ENCODE measurements at places on chromosomes 2 and 18.

DNA sequence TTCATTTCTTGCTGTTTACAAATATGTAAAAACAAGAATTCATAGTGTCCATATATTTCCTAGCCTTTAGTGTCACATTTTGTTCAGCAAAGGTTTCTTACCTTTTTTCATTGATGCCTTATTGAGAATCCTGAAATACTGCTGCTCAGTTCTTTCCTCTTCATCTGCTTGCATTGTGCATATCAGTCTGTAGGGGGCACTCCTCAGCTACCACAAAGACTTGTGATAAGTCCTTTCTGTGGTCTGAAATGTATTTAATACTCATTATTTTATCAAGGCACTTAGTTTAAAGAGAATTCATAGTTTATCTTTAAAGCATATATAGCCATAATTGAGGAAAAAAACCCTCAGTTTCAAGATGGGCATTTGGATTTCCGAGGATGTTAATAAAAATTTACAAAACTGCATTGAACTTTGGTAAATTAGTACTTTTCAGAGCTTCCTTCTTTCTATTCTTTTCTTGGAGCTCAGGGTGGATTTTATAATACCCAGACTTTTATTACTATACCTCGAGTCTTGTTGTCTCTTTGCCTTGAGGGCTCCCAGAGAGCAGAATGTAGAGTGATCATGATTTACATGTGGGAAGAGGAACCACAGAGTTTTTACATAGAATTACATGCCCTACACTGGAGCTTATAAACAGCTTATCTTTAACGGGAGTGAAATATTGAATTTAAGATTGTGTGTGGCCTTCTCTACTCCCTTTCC lies 570.1 kb downstream of the PLCL1 start:
- DNase-seq, result peak; percentile 20

GRCh38 chr2:152440049-152440448 lies 105.1 kb downstream of the FMNL2 start:
- DNase-seq, result no peak

- DNase-seq, result peak; percentile 71
Measured at GRCh38 chr2:46329803-46330775, 32.9 kb downstream of the EPAS1 start.

DNA sequence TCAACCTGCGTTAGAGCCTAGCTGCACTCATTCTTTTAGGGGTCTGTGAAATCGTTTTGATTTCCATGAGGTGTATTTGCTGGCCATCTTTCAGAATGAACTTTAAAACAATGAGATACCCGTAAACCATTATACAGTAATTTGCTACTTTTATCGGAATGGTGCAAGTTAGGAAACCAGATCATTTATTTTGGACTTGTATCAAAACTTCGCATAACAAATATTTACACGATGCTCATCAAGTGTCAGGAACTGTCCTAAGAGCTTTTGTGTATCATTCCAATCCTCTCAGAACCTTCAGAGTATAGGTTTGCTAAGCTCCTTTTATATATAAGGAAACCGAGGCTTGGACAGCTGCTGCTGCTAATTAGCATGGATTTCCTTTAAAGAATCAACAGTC lies 22.4 kb upstream of the SLC1A4 start:
- DNase-seq, result no peak

GRCh38 chr2:28155086-28155485 lies 237.6 kb upstream of the FOSL2 start:
- DNase-seq, result no peak

GRCh38 chr2:27241761-27242613 lies 20.9 kb downstream of the SLC30A3 start:
- DNase-seq, result no peak

DNA sequence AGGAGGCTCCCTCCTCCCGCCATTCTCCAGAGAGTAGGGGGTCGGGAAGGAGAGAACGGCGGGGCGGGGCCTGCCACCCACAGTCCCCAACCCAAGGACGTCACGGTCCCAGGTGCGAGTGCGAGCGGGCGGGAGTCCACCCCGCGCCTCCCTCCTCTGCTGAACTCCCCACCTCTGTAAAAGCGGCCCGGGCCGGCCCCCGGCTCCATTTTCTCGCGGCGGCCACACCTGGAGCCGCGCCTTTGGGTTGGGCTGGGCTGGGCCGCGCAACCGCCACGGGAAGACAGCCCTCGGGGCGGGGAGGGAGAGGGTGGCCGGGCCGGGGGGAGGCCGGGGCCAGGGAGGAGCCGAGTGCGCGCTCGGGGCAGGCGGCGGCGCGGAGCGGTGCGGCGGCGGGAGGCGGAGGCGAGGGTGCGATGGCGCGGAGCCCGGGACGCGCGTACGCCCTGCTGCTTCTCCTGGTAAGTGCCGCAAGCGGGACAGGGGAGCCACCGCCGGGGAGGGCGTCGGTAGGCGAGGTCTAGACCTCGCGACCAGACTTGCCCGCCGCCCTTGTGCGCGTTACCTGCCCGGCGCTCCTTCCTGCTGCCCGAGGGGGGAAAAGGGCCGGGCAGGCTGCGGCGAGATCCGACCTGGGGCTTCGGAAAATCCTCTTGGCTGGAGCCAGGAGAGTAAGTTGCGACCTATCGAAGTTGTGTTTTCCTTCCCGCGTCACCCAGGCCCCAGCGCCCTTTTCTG lies at the start of gene DSG2:
Gene DSG2 (plus strand): TSS at position 342 of the 738 bp plus-strand sequence. CDS start 75 bp downstream, at position 417.
- DNase-seq, result no peak

- DNase-seq, result no peak
Measured at GRCh38 chr2:218024336-218024735, 21.5 kb upstream of the TNS1 start.

DNA sequence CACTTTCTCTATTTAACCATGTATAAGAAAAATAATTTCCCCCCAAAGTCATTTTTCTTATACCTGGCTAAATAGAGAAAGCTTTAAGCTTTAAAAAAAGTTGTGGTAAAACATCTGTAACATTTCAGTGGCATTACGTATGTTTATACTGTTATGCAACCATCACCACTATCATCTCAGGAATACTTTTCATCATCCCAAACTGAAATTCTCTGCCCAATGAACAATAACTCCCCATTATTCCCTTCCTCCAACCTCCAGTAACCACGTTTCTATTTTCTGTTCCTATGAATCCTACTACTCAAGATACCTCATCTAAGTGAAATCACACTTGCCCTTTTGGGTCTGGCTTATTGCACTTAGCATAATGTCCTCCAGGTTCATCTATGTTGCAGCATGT lies 1.7 kb upstream of the SLC3A1 start:
- DNase-seq, result no peak

GRCh38 chr2:16425462-16426336 lies 239.9 kb downstream of the CYRIA start:
- DNase-seq, result no peak

GRCh38 chr18:267380-267687 lies 513 bp downstream of the THOC1 start:
- peak; percentile 20 for DNase-seq

DNA sequence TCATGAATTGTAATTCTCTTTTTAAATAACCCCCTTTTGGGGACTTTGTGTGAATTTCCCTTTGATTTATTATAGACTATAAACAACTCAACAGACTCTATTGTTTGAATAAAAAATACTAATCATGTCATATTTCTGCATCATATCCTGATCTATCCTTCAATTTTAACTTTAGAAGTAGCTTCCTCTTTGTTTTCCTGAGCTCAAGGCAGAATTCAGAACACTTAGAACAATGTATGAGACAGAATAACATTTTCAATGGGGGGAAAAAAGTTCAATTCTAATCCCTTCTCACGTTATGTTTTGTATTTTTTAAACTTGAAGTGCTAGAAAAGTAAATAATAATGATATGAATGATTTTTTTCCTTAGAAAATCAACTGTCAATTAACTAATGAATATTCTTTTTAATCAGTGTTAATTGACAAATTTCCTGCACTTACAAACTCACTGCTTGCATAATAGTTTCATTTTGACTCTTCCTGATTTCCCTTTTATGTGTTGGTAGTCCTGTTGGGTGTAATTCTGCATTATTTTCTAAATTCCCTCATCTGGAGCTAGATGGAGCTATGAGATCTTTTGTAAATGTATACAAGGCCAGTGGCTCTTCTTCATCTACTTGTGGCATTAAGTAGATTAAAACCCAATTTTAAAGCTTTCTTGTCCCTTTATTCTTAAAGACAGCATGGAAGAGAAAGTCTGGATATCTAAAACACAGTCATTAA lies 326.1 kb downstream of the PARD3B start:
- no peak for DNase-seq

DNA sequence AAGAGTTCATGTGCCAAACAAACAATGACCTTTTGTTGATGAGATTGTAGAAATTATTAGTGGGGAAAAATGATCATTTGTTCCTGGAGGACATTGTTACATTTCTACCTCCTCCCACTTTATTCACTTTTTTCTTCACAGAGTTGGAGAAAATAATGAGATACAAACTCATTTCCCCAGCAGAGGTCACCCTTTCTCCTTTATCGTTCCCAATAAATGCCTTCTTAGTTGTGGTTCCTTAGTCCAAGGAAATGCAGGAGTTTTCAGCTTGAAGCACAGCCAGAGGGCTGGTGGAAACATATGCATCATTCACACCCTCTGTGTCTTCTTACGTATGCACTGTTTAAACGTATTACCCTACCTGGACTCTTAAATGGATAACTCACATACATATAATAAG lies 108.8 kb downstream of the SLC4A3 start:
- peak; percentile 20 for DNase-seq

- no peak for DNase-seq
Measured at GRCh38 chr2:236166796-236167296, 1.3 kb downstream of the GBX2 start.

GRCh38 chr2:72098935-72099334 lies 48.7 kb downstream of the CYP26B1 start:
- DNase-seq, result no peak

GRCh38 chr2:240068193-240068592 lies 14.9 kb upstream of the OR6B3 start:
- no peak for DNase-seq

DNA sequence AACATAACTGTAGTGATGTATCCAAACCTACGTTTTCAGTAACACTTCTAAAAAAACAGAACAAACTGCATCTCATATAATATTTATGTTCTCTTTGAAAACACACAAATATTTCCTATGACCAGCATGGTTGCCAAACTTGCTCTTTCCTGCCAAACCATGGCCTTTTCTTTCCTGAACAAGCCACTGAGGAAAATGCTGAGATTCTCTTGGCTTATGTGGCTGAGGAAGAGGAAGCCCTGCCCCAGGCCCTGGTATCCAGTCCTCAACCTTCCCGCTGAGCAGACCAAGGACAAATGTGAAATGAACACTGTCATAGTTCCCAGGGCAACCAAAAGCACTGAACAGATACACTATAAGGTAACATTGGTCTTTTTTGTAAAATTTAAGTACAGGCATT lies 35.9 kb upstream of the NARS1 start:
- DNase-seq, result no peak

DNA sequence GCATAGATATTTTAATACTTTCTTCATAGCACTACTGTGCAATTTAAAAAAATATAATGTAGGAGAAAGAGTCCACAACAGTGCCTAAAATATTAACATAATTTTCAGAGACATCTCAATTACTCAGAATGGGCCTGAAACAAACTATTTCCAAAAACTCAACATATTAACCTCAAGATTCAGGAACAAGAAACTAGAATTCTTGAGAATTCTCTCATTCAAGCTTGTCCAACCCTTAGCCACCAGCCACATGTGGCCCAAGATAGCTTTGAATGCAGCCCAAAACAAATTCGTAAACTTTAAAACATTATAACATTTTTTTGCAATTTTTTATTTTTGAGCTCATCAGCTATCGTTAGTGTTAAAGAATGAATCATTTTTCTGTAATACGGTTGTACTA lies 35.2 kb downstream of the LNPK start:
- DNase-seq, result no peak

DNA sequence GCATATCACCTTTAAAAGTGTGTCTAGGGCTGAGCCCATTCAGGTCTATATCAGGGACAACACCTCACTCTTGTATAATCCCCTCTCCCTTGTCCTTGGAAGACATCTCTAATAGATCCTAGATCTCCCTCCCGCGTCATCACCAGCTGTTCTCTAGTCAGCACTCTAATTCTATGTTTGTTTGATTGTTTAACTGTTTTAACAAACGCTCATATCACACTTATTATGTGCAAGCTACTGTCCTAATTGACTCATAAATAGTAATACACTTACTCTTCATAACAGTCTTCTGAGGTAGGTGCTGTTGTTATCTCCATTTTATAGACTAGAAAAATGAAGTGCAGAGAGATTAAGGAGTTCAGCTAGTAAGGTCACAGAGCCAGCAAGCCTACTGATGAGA lies 1.6 kb upstream of the ERMN start:
- no peak for DNase-seq

DNA sequence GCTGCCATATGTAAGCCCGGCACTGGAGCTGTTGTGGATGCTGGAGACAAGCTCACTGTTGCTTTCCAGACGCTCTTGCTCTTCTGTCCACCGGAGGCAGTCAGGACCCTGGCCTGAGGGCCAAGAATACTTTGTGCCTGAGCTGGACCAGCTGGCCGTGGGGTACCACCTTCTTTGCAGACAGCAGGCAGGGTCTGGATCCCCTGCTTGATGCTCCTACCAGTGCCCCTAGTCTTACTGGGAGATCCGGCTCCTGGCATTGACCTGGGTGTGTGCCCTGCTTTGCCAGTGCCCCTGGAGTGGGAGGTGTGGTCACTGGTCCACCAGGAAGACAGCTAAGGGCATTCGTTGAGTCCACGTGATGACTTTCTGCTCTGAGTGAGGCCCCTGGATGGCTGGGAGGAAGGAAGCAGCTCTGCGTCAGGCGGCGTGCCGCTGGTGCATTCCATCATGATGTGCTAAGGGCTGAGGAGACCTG lies 59.3 kb downstream of the LRRFIP1 start:
- DNase-seq, result no peak

GRCh38 chr18:6743999-6744398 lies 14.5 kb downstream of the ARHGAP28 start:
- DNase-seq, result no peak

GRCh38 chr2:28321426-28321825 lies 71.2 kb upstream of the FOSL2 start:
- no peak for DNase-seq

- DNase-seq, result no peak
Measured at GRCh38 chr2:222922019-222922800, 61.4 kb downstream of the ACSL3 start.

- DNase-seq, result no peak
Measured at GRCh38 chr18:76446321-76447257, 48.5 kb downstream of the ZNF516 start.

DNA sequence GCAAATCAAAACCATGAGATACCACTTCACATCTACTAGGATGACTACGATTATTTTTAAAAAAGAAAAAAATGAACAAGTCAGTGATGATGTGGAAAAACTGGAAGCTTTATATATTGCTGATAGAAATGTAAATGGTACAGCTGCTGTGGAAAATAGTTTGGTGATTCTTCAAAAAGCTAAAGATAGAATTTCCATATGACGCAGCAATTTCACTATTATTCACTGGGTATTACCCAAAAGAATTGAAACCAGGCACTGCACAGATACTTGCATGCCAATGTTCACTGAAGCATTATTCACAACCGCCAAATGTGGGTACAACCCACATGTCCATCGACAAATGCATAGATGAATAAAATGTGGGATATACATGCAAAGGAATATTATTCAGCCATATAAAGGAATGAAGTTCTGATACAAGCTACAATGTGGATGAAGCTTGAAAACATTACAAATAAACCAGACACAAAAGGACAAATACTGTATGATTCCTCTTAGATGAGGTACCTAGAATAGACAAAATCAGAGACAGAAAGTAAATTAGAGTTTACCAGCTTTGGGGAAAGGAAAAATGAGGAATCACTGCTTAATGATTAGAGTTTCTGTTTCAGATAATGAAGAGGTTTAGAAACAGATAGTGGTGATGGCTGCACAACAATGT lies 11.1 kb downstream of the RTTN start:
- no peak for DNase-seq
